Temporal lobe (tissue), 4 donors: ENCODE measurements at places on chromosomes 4 and X. TPM values are rescaled to one million over a fixed set of nuclear protein-coding genes. Genes with fewer than 3 reads are reported as not detected.

MAGEB6B gene
- total RNA-seq: not detected

ADH1A gene
- total RNA-seq: not detected

F8A1 gene
- 2.2 TPM for total RNA-seq

ALB gene
- total RNA-seq: 0.49 TPM

CACNA1F gene
- total RNA-seq: not detected

SSX2B gene
- total RNA-seq: not detected

GPRASP3 gene
- total RNA-seq: 40.1 TPM

RBM46 gene
- not detected for total RNA-seq

FGFBP2 gene
- not detected for total RNA-seq

KIF4A gene
- 2.5 TPM for total RNA-seq

CTAG1B gene
- total RNA-seq: not detected

PROM1 gene
- 107 TPM for total RNA-seq

RHOH gene
- 0.25 TPM for total RNA-seq

SSX3 gene
- total RNA-seq: not detected

CCDC160 gene
- 1.2 TPM for total RNA-seq

CENPVL1 gene
- total RNA-seq: 1.7 TPM

FATE1 gene
- not detected for total RNA-seq

POU3F4 gene
- 11.1 TPM for total RNA-seq

FABP2 gene
- not detected for total RNA-seq

ENPEP gene
- total RNA-seq: 1.7 TPM

HERC5 gene
- 2.0 TPM for total RNA-seq

ARL13A gene
- total RNA-seq: not detected

GPM6B gene
- total RNA-seq: 323 TPM

XAGE1B gene
- total RNA-seq: not detected

NLRP2B gene
- 0.25 TPM for total RNA-seq

CFAP99 gene
- not detected for total RNA-seq

NPY5R gene
- 32.0 TPM for total RNA-seq

CCDC110 gene
- 1.7 TPM for total RNA-seq

PAQR3 gene
- total RNA-seq: 33.9 TPM

RS1 gene
- total RNA-seq: not detected

RASGEF1B gene
- 26.8 TPM for total RNA-seq

GUCY1A1 gene
- total RNA-seq: 109 TPM

NHSL2 gene
- 1.7 TPM for total RNA-seq
